ENCODE measurements at places on chromosomes 5 and 9.

- no peak for DNase-seq
Observed at GRCh38 chr9:38335686-38336085, 56.8 kb upstream of the ALDH1B1 start.

- DNase-seq: no peak
Observed at GRCh38 chr5:31362931-31363568, 168.8 kb downstream of the DROSHA start.

DNA sequence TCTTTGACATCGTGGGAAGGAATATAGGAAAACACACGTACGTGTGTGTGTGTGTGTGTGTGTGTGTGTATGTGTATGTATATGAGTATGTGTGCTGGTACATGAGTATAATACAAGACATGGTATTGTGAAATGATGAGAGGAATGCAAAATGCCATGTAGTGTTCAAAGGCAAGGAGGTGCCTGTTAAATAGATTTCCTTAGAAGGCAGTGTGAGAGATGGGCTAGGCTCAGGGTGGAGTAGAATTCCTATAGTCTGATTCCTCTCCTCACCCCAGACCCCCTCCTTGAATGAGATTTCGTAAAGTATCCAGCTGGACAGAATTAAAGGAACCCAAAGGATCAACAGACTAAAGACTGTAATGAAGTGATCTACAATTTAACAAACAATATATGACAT is 11.1 kb downstream of the GPR21 start:
- no peak for DNase-seq

GRCh38 chr5:125883223-125883622 is 540.0 kb upstream of the GRAMD2B start:
- DNase-seq: no peak

- no peak for DNase-seq
Observed at GRCh38 chr9:120312031-120312430, 267.9 kb downstream of the CDK5RAP2 start.

All from activated CD8-positive, alpha-beta memory T cell treated with anti-CD3 and anti-CD28 coated beads, Interleukin-2, amount 50 U/mL, for 48 hours (primary cell).